Neural crest cell (in vitro differentiated cells): ENCODE measurements at places on chromosomes 1 and 21.

DNA sequence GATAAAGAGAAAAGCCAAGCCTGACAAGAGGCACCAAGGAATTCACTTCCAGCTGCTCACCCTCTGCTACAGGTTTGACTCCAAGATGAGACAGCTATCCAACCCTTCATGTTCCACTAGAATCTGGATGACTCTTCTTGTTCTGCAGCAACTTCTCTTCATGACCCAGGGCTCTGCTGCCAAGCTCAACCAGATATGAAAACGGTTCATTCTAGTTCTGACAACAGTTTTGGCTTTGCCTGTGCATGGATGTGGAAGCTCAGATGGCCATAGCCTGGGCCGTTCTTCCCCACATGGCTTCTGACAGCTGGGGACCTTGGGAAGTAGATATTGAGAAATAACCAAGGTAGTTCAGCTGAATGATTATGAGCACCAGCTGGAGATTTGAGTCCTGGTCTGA is 13.7 kb downstream of the PI4KB start:
- H3K27me3 ChIP-seq = no peaks in the 10 kb centered on the region
- H3K4me3 ChIP-seq = no peak overlapping the region
- H3K36me3 ChIP-seq = peaks cover 7% of the 10 kb centered on the region
- DNase-seq = no peak
- H3K27ac ChIP-seq = no peak overlapping the region
- peaks cover 34% of the 10 kb centered on the region for H3K4me1 ChIP-seq

DNA sequence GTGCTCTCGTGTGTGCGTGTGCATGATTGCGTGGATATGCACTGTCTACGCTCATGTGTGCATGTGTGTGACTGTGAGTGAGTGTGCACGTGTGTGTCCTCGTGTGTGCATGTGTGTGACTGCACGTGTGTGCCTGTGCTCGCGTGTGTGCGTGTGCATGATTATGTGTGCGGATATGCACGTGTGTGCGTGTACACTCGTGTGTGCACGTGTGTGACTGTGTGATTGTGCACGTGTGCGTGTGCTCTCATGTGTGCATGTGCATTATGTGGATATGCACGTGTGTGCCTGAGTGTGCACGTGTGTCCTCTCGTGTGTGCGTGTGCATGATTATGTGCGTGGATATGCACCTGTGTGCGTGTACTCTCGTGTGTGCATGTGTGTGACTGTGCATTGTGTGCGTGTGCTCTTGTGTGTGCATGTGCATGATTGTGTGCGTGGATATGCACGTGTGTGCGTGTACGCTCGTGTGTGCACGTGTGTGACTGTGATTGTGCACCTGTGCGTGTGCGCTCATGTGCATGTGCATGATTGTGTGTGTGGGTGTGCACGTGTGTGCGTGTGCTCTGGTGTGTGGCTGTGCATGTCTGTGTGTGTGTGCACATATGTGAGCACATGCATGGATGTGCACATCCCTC is 2.2 kb downstream of the MMEL1 start:
- H3K27me3 ChIP-seq = peaks cover 56% of the 10 kb centered on the region
- no peak overlapping the region for H3K4me3 ChIP-seq
- H3K4me1 ChIP-seq = peaks cover 4% of the 10 kb centered on the region
- H3K27ac ChIP-seq = peak overlapping the region; percentile 62

DNA sequence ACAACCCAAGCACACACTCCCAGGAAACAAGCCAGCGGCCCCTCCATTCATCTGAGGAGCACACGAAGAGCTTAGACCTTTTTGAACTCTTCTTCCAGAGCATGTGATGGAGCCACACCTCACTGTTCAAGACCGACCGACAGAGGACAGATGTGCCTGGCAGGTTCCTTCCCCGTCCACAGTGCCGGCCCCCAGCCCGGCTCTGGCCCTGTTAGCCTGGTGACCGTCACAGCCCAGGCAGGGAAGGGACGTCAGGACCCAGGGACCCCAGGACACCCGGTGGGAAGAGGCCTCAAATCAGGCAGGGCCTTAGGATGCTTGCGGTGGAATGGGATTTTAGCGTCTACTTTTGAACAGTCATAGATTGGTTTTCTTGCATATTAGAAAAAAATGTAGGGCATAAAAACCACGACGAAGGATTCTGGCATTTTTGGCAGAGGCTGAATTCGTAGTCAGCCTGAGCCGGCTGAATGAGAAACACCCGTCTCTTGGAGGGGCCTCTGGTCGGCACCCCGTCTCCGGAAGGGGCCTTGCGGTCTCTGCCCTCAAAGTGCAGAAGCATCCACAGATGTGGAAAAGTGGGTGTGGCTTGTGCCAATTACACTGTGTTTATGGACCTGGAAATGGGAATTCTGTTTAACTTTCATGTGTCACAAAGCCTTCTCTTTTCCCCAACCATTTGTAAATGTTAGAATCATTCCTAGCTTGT is 79.3 kb downstream of the SIK1 start:
- no peaks in the 10 kb centered on the region for H3K27me3 ChIP-seq
- no peak overlapping the region for H3K27ac ChIP-seq
- H3K4me3 ChIP-seq = no peak overlapping the region
- H3K4me1 ChIP-seq = peaks cover under 1% of the 10 kb centered on the region
- no peak for DNase-seq
- H3K36me3 ChIP-seq = no peaks in the 10 kb centered on the region

- no peak for DNase-seq
- no peak overlapping the region for H3K27ac ChIP-seq
- H3K27me3 ChIP-seq = no peaks in the 10 kb centered on the region
Observed at GRCh38 chr1:200182701-200183100, 155.2 kb downstream of the NR5A2 start.

GRCh38 chr1:210689826-210690225 is 361.1 kb downstream of the HHAT start:
- H3K27ac ChIP-seq = no peak overlapping the region
- no peak overlapping the region for H3K4me3 ChIP-seq
- no peaks in the 10 kb centered on the region for H3K4me1 ChIP-seq
- no peaks in the 10 kb centered on the region for H3K27me3 ChIP-seq
- no peak for DNase-seq

DNA sequence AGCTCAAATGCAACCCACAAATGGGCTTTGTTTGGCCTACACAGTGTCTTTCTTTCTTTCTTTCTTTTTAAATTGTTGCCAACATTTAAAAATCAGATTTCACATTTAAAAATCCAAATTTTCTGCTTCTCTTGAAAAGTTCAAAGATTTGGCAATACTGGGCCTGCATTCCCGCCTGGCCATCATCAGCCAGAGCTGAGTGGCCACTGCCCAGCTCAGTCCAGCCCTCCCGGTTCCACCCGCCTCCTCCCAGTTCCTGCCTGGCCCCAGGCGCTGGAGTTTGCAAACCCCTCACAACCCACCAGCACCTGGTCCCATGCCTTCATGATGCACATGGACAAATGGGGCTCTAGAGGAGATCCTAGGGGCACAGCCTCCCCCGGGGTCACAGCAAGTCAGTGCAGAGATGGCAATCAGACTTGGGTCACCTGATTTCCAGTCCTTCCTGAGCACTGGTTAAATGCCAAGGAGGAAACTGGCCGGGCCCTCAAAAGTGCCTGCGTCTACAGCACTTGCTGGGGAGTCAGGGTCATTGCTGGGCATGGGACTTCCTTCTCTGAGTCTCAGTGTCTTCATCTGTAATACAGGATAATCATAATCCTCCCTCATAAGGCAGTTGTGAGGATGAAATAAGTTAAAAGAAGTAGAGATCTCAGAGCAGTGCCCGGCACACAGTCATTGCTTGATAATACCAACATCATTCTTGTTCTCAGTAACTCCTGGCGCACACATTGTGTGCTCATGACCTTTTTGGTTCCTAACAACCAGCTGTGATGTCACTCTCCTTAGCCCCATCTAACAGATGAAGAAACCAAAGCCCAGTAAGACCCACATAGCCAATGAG is 41.0 kb upstream of the LAPTM5 start:
- DNase-seq = no peak
- no peaks in the 10 kb centered on the region for H3K36me3 ChIP-seq
- H3K27me3 ChIP-seq = no peaks in the 10 kb centered on the region
- H3K27ac ChIP-seq = no peak overlapping the region
- H3K4me1 ChIP-seq = peaks cover 45% of the 10 kb centered on the region

- peaks cover 4% of the 10 kb centered on the region for H3K27me3 ChIP-seq
- peaks cover 2% of the 10 kb centered on the region for H3K36me3 ChIP-seq
- no peak for DNase-seq
Observed at GRCh38 chr21:34810786-34811185, 142.0 kb downstream of the CLIC6 start.

DNA sequence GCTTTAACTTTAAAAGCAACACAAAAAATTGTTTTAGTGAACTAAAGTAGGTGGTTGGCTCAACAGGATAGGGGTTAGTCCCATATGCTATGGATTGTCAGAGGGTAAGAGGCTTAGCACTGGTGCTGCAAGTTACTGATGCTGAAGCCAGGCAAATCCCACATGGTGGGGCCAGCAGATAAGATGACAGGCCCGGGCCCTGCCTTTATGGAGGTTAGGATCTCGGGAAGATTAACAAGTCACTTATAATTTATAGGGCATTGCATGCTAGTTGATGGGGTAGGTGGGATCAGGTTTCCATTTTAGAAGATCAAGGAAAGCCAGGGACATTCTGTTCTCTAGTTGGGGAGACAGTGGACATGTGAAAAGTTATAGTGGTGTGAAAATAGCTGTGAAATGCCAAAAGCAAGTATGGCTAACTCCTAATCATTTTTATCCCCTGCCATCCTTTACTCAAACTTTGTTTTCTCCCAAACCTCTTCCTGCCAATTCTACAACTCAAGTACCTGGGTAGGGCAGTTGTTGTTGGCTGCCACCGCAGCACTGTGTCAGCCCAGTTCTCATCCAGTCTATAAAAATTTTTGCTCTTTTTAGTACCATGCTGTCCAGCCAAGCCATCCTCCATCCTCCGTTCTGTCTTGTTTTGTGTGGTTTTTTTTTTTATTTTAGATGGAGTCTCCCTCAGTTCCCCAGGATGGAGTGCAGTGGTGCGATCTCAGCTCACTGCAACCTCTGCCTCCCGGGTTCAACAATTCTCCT is 10.3 kb downstream of the CHAF1B start:
- no peaks in the 10 kb centered on the region for H3K27me3 ChIP-seq
- no peak overlapping the region for H3K27ac ChIP-seq
- H3K36me3 ChIP-seq = peaks cover 35% of the 10 kb centered on the region
- no peak overlapping the region for H3K4me3 ChIP-seq
- peaks cover 5% of the 10 kb centered on the region for H3K4me1 ChIP-seq
- DNase-seq = no peak

DNA sequence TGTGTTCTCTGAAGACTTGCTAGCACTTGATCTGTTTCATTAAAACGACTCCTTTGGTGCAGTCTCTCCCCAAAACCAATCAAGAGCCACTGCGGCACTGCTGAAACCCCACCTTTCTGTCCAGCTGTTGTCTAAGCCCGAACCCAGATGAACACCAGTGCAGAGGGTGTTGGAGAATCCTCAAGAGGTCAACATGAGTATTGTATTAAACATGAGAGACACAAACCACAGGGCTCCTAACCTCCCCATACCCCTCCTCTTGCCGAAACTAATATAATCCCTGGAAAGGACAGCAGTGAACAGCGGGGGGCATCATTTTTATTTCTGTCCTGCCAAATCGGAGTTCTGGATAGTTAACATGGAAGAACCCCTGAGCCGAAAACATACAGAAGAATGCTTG is 333.9 kb downstream of the CAMTA1 start:
- peak overlapping the region; percentile 43 for H3K27ac ChIP-seq
- no peaks in the 10 kb centered on the region for H3K36me3 ChIP-seq

DNA sequence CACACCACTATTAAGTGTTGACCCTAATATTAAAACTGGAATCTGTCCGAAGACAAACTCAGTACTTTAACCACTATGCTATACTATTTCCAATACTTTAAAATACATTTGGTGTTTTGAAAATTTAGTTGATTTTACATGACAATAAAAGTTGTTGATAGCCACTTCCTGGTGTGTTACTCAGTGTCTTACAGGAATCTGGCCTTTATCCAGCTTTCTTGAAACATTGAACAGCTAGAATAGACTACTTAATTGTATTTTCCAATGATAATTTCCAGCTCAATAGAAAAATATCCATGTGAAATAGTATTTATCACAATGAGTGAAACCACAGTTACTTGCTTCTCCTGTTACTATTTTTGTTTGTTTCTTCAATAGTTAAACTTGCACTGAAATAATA is 369.6 kb upstream of the ADGRL4 start:
- H3K27me3 ChIP-seq = no peaks in the 10 kb centered on the region
- H3K36me3 ChIP-seq = peaks cover 2% of the 10 kb centered on the region
- H3K4me1 ChIP-seq = peaks cover 4% of the 10 kb centered on the region
- H3K4me3 ChIP-seq = no peak overlapping the region

GRCh38 chr1:64995316-64995715 is 29.0 kb upstream of the JAK1 start:
- no peak for DNase-seq
- peaks cover 9% of the 10 kb centered on the region for H3K36me3 ChIP-seq
- H3K4me1 ChIP-seq = no peaks in the 10 kb centered on the region
- H3K27ac ChIP-seq = no peak overlapping the region
- H3K27me3 ChIP-seq = peaks cover 6% of the 10 kb centered on the region

GRCh38 chr1:53016705-53017104 is 45.3 kb upstream of the PODN start:
- no peak overlapping the region for H3K4me3 ChIP-seq
- peaks cover 21% of the 10 kb centered on the region for H3K4me1 ChIP-seq
- no peak overlapping the region for H3K27ac ChIP-seq
- no peaks in the 10 kb centered on the region for H3K27me3 ChIP-seq
- peaks cover 2% of the 10 kb centered on the region for H3K36me3 ChIP-seq

DNA sequence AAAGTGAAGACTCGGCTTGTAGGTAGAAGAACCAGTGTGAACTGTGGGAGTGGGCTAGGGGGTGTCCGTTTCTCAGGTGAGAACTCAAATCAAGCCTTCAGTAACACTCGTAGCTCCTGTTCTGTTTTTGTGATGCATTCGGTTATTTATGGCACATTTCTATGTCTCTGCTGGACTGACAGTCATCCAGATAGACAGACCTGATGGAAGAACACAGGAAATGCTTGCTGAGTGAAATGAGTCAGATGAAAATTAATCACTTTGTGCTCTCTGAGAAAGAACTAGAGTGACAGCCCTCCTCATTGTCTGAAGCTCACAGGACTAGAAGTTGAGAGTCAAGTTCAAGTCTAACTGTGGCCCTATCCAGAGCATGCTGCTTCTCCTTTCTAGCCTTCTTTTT is 360.1 kb upstream of the PLXNA2 start:
- H3K4me1 ChIP-seq = peaks cover 55% of the 10 kb centered on the region
- no peak overlapping the region for H3K4me3 ChIP-seq
- H3K27me3 ChIP-seq = no peaks in the 10 kb centered on the region
- H3K27ac ChIP-seq = no peak overlapping the region

DNA sequence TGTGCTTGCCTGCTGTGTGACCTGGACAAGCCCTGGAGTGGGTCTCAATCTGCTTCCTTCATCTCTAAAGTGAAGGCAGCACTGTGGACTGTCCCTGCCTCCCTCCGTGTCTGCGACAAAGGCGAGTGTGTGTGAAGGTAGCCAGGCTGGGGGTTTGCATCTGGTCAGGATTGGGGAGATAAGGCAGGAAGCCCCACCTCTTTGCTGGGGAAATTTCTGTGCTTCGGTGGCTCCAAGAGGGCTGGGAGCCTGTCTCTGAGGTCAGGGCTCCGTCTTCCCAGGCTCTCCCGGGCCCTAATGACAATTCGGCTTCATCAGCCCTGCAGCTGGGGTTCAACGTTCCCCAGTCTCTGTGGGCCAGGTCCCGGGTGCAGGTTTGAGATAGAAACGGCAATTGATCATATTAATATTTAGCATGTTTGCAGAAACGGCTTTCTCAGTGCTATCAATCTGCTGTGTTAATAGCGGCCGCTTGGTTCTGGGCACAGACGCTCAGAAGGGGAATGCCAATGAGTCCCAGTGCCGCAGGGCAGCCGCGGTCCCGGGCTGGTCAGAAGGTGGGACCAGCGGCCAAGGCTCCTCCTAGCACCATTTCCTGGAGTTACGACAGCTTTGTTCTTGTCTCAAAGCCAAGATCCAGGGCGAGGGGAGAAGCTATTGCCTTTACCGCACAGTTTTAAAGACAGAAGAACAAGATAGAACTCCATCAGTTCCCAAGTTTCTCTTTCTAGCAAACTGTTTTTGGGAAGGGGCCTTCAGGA is 105.7 kb downstream of the PRDM16 start:
- peaks cover 6% of the 10 kb centered on the region for H3K27me3 ChIP-seq
- no peak for DNase-seq
- H3K4me1 ChIP-seq = peaks cover 39% of the 10 kb centered on the region
- H3K27ac ChIP-seq = no peak overlapping the region
- H3K36me3 ChIP-seq = no peaks in the 10 kb centered on the region
